HT1080 (cell line): ENCODE measurements at places on chromosomes 6 and 20.
A peak's percentile ranks its signal among the peaks of the same experiment; 100 is the strongest.

DNA sequence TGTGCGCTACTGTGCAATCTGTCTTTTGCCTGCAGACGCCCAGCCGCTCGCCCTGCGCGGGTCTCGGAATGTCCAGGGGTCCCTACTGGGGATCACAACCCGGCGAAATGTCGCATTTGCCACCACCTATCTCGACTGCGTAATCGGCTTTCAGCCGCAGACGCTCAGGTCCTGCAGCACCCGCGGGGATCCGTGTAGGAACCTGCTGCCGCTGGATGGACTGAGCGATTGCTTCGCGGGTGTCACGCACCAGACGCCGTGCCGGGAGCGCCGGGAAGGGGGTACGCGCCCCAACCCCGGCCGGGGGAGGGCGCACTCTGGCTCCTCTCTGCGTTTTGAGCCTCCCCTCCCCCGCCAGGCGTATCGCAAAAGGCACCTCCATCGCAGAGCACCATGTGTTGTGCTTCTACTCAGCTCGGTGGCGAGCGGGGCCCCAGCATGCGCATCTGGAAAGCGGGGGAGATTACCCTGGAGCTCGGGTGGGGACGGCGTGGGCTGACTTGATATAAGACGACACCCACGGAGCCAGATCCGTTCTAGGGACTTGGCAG lies 747 bp upstream of the PTPRA start:
- DNase-seq, result no peak

DNA sequence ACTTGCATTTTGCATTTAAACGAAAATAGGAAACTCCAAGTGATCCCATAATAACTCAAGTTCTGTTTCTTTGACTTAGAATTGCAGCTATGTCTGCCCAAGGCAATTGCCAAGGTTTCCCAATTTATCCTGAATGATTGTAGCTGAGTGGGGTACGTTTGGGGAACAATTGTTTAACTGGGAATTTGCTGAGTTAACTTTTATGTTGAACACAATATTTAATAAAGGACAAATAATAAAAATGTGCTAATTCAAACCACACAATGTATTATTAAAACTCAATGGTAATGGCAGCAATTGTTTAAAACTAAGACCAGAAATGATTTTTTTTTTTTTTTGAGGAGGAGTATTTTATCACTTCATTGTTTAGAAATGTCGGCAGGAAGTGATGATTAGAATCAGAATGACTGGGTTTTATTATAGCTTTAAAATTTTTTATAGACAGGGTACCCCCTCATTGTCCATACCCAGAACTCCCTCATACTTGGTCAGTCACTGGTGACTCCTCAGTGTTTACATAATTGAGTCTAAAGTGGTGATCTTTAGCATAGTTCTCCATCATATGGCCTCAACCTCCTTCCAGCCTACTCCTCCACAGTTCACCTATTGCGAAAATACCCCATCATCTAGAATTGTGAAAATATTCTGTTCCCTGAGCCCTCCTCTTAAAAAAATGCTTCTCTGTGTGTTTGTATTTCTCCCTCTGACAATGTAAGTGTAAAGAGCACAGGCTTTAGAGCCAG lies 389.2 kb upstream of the CITED2 start:
- DNase-seq, result peak; percentile 32

DNA sequence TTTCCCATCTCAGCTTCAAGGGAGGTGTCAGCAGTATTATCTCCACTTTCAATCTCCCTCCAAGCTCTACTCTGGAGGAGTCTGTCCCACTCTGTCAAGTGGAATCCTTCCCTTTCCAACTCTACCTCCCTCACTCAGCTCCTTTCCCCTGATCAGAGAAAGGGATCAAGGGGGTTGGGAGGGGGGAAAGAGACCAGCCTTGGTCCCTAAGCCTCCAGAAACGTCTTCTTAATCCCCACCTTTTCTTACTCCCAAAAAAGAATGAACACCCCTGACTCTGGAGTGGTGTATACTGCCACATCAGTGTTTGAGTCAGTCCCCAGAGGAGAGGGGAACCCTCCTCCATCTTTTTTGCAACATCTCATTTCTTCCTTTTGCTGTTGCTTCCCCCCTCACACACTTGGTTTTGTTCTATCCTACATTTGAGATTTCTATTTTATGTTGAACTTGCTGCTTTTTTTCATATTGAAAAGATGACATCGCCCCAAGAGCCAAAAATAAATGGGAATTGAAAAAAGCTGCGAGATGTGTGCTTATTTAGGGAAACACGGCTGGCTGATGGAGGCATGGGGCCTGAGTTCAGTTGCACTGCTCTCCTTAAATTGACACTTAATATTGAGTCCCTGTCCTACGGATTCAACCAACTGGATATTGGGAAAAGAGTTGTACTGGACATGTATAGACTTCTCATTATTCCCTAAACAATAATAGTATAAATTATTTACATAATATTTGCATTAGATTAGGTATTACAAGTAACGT lies 4.9 kb downstream of the TUBB start:
- DNase-seq, result no peak

GRCh38 chr20:17828598-17829144 lies 128.9 kb downstream of the BANF2 start:
- DNase-seq, result no peak

DNA sequence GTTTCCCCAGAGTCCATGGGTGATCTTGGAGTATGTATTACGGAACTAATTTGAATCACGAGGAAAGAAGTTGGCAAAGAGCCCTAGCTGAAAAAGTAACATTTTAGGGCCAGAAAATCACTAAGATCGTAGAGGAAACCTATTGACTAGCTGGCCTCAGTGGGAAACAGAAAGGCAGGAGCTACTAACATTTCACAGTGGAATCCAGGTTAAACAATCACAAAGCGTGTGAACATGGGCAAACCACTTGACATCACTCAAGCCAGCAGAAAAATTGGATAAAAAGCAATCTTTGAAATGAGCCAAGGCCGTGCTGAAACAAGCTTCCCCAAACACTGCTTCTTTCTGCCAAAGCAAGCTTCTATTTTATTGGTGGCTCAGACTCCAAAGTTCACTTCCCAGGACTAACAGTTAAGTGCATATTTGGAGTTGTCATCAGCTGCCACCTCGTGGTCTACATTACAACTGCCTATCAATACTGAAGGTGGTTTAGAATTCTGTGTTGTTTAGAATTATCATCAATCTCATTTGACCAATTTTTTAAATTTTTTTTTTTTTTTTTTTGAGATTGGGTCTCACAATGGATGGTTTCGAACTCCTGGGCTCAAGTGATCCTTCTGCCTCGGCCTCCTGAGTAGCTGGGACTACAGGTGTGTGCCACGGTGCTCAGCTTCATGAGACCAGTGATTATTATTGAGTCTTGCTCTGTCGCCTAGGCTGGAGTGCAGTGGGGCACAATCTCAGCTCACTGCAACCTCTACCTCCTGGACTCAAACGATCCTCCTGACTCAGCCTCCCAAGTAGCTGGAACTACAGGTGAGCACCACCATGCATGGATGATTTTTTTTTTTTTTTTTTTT lies 10.6 kb downstream of the RPS10 start:
- peak; percentile 55 for DNase-seq

DNA sequence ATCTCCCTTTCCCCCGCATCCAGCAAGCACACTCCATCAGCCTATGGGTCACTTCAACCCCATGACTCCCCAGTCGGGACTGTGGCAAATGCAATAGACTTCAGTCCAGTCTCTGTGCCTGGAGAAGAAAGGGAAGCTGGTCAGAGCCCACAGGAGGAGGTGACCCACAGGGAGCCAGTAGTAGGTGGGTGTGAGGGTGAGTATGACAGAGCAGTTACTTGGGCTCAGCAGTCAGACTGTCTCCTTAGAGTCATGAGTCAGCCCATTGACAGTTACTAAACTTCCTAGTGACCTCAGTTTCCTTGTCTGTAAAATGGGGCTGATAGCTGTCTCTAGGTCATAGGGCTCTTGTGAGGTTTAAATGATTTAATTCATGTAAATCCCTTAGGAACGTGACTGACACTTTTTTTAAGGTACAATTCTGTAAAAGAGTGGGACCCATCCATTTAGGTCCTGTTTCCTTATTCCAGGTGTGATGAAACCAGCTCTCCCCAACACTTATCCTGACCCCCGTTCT lies 33.9 kb upstream of the HLA-C start:
- no peak for DNase-seq

DNA sequence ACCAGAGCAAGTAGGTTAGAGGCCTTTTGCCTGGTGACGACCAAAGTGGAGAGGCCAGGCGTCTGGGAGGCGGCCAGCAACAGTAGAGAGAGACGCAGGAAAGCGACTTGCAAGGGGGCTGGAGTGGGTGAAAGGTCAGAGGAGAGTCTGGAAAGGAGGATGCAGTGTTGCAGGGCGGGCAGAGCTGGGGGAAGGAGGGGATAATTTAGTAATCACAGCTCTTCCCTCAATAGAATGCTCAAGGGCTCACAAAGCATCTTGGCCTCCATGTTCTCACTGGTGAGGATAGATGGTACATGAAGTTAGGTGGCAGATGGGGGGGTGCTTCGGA lies 25.2 kb downstream of the TCF15 start:
- DNase-seq, result no peak

DNA sequence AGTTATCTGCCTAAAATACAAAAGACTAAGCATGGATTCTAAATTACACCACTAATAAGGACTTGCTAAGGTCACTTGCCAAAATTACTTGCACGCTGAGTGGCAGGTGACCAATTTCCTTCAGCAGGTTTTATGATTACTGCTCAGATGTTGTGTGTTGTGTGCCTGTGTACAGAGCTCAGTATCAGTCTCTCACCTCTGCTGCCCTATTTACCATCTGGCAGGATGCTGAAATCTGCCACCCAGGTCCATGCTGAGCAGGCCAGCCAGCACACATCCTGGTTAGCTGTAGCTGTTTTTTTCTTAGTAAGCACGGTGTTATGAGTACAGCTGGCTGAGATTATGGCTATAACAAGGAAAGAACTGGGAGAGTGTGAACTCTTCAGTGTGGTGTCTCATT lies 34.0 kb downstream of the ELOVL4 start:
- DNase-seq, result no peak

GRCh38 chr20:44069203-44070011 lies 117.6 kb downstream of the JPH2 start:
- DNase-seq, result no peak

DNA sequence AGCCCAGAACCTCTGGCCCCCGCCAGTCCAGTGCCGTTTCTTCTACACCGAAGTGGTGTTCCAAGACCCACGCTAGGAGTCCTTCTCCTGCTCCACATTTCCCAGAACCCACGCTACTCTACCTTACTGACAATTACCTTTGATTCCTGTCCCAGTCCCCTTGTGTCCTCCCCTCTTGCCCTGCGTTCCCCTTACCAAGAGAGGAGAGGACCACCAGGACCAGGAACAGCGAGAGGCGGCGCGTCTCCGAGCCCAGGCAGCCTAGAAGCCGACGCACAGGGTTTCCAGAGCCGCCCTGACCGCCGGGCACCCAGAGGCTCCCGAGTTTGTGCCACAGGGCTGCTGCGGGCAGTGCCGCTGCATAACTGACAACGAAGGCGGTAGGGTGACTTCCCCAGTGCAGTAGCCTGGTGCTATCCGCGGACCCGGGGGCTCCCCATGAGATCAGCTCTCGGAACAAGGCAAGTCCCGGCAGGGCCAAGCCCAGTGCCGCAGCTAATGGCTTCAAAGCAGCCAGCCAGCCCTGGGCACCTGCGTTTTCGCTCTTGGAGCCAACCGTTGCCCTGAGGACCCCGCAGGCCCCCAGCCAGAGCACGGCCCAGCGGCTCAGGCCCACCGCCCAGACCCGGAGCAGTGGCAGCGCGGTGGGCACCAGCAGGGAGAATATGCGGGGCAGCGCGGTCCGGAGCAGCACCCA lies 512 bp downstream of the TAP1 start:
- peak; percentile 24 for DNase-seq

- DNase-seq, result peak; percentile 20
Observed at GRCh38 chr6:2221726-2222274, 23.6 kb downstream of the GMDS start.

DNA sequence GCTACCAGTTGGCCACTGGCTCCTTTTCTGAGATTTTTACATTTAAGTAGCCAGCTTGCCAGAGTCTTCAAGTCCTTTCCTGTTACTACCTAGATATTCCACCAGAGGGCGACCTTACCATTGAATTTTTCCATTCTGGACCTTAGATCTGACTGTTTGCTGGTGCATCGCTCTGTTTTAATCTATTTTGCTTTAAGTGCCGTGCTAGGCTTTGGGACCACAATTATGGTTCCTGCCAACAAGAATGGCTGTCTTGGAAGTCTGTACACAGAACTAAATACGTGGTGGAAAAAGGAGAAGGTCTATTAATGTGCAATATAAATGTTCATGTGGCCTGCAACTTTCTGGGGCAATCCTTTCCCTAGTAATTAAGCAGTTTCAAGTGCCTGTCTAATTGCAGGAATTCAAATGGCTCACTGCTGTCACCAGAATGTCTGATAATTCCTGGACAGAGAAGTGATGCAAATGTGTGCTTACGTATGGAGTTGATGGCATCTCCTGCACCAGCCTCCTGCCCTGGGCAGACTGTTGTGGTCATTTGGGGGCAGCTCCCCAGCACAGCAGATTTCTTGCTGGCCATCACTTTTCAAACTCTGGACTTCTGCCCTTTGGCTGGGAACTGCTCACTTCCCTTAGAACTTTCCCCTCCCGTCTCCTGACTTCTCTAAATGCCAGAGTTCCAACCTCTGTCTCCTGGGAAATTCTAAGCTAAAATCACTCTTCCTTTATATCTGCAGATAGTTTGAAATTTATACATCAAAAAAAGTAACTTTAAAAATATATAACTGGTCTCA lies 5.6 kb upstream of the HLA-DOA start:
- peak; percentile 64 for DNase-seq
